ENCODE measurements at places on chromosomes 12 and 14.

- no peak for DNase-seq
Measured at GRCh38 chr12:107369679-107370078, 276.3 kb upstream of the CRY1 start.

- no peak for DNase-seq
Measured at GRCh38 chr12:10559244-10559643, 53.6 kb downstream of the EIF2S3B start.

GRCh38 chr14:67446371-67447032 is 34.5 kb upstream of the PLEK2 start:
- no peak for DNase-seq

DNA sequence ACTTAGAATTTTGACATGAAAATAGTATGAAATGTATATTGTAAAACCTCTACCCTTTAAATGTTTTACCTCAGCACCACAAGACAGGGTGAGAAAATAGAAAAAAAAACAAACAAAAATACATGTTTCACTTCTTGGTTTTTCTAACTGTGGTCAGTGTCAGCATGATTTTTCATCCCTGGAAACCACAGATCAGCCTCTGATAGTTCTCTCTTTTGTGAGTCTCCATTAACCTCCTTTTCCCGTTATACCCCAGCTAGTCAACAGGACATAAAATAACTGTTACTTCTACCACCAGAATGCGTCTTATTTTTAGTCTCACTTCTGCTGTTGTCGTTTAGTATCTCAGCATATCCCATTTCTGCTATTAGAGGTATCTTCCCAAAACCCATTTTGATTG is 48.3 kb upstream of the KCNMB4 start:
- DNase-seq = no peak

- DNase-seq = no peak
Measured at GRCh38 chr14:90299408-90299807, 32.3 kb downstream of the NRDE2 start.

DNA sequence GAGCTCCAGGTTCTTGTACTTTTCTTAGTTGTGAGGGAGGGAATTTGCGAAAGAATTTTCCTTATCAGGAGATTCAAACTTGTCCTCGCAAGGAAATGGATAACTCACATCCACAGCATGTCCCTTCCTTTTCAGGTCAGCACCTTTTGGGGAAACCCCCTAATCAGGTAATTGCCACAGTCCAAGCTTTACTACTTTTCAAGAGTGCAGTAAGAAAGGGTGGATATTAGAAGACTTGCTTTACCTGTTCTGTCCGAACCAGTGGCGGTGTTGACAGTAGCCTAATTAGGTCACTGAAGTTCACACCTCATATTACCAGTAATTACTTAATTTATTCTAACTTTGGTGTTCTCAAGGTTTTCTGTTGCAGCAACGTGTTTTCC is 6.7 kb upstream of the C12orf50 start:
- DNase-seq = no peak

DNA sequence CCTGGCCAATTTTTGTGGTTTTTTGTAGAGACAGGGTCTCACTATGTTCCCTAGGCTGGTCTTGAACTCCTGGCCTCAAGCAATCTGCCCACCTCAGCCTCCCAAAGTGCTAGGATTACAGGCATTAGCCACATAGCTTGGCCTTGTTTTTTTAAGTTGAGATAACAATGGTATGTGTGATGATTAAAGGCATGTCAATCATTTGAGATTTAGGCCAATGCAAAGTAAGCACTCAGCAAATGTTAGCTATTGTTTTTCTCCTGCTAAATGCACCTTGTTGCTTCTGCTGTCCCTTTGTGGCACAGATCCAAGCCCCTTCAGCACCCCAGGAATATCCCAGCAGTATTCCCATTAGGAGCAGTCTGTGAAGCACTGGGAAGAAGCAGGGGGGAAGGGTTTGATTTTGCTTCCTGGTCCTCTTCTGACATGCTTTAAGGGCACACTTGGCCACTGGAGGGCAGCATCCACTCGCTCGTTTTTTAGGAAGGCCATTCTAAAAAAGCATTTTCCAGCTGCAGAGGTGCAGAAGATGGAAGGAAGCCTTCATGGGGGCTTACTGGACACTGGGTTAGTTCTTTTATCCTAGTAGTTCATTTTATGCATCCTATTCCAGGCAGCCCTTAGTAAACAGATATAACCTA is 70.2 kb upstream of the ZFP36L1 start:
- DNase-seq = peak; percentile 75

GRCh38 chr12:58995666-58996363 is 75.5 kb upstream of the LRIG3 start:
- DNase-seq = no peak

DNA sequence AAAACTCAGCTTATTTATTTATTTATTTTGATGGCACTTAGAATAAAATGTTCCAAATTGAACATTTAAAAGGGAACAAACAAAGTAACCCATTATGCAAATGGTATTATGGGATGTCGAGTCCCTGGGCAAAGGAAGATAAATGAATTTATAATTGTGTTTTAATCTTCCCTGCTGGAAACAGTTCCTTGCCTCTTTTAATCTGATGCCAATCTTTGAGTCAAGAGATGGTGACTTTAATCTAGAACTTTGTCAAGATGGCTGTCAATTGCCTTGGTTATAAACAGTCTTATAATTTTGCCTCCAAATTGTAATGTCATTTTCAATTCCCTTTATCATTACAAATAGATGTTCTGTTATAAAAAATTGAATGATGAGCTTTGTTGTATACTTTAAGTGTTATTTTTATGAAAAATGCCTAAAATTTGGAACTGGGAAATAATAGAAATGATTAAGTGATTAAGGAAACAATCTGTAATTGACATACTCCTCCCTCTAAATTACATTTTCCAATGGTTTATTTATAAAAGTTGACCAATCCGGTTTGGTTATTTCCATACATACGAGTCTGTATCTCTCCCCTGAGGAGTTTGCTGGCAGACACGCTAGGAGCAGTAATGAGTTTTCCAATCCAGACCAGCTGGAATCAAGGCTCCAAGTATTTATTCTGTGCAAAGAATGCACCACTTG is 134.9 kb upstream of the FRMD6 start:
- peak; percentile 59 for DNase-seq

DNA sequence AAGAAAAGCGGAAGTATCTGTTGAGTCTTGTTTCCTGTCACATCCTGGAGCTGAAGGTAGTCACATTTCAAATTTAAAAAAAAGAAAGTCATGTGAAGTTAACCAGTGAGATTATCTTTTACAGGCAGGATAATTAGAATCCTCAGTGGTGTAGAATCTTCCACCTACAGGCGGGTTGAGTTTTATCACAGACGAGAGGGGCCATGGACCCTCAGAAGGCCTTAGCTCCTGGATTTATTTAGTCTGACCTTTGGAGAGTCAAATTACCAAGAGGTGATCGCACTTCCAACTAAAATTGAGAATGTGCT is 13.0 kb upstream of the GNG2 start:
- DNase-seq = no peak

- DNase-seq = peak; percentile 73
Measured at GRCh38 chr12:84508851-84509260, 403.7 kb downstream of the SLC6A15 start.

DNA sequence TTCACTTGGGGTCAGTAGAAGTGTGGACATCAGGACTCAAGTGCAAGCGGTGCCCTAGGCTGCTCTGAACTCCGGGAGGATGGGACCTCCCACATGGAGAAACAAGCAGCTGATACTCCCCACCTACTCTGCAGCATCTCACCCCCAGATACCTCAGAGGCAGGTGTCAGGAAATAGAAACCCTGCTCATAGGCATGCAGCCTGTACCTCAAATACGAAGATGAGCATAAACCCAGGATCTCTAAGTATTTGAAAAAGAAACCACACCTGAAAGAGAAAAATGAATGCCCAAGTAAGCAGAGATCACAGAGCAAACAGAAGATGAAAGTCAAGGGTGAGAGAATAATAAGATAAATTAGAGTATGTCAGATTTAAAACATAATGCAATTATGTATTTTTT is 75.6 kb upstream of the WSCD2 start:
- DNase-seq = no peak

DNA sequence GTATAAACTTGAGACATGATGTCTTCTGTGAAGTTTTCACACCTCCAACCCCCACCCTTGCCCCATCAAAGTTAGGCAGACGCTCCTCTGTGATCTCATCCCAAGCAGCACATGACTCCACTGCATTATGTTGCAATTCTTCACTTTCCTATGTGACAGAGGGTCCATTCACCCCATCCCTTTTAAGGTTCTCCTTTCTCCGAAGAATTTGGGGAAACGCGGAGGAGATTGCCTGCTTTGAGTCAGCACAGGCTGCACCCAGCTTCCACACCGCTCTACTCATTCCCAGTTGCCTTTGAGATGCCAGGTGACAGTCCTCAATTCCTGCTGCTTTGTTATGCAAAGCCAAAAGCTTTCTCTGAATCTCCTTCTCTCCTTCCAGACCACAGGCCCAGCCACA is 61.8 kb downstream of the PHLDA1 start:
- DNase-seq = peak; percentile 41

DNA sequence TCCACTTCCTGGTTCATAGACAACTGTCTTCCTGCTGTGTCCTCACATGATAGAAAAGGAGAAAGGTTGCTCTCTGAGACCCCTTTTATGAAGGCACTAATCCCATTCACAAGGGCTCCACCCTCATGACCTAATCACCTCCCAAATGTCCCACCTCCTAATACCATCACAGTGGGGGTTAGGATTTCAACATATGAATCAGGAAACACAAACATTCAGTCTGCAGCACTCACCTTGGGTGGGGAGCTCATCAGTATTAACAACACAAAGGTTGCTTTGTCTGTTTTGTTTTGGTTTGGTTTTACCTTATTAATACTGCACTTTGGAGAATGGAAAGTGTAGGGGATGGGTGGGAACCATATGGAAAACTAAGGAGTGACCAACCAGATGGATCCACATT is 10.5 kb upstream of the SMCO2 start:
- DNase-seq = no peak

- no peak for DNase-seq
Measured at GRCh38 chr14:89959853-89960445, 4.2 kb downstream of the TDP1 start.

DNA sequence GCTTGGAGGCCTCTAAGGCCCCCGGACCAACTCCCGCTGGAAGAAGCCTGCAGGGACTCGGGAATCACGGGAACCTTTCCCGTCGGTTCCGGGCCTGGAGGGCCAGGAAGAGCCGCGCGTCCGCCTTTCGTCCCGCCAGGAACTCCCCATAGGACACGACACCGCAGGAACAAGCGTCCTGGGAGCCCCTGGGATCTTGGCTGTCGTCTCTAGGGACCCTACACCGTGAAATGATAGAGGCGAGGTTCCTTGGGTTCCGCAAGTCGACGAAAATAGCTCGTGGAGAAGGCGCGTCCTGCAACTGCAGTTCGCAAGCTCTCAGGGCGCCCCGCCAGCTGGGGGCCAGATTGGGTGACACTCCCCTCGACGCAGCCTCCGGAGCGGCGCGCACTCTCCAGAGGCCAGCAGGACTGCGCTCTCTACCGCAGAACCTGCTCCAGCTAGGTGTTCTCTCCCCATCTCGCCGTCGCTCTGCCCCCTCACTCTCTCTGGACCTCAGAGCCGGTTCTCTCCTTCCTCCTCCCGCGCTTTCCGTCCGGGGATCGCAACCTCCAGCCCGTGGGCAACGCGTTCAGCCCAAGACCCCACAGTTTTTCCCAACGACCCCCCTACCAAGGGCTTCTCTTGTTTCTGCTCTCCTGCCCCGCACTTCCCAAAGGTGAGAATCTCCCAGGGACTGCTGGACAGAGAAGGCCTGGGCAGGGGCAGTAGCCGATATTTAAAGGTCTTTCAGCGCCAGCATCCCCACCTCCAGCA is 776 bp downstream of the BMP4 start:
- DNase-seq = no peak

DNA sequence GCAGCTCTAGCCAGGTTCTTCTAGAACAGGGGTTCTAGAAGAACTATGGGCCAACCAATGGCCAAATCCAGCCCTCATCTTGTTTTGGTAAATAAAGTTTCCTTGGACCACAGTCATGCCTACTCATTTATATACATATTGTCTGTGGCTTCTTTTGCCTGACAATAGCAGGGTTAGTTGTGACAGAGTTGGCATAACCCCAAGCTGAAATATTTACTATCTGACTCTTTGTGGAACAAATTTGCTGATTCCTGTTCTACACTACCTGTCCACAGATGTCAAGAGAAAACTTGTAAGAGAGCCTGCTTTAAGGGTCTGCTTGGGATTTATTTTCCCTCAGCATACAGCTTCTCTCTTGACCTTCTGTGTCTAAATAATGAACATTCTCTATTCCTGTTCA is 289.0 kb downstream of the KSR2 start:
- DNase-seq = peak; percentile 72

GRCh38 chr14:62428429-62429203 is 616.6 kb downstream of the KCNH5 start:
- peak; percentile 1 for DNase-seq

DNA sequence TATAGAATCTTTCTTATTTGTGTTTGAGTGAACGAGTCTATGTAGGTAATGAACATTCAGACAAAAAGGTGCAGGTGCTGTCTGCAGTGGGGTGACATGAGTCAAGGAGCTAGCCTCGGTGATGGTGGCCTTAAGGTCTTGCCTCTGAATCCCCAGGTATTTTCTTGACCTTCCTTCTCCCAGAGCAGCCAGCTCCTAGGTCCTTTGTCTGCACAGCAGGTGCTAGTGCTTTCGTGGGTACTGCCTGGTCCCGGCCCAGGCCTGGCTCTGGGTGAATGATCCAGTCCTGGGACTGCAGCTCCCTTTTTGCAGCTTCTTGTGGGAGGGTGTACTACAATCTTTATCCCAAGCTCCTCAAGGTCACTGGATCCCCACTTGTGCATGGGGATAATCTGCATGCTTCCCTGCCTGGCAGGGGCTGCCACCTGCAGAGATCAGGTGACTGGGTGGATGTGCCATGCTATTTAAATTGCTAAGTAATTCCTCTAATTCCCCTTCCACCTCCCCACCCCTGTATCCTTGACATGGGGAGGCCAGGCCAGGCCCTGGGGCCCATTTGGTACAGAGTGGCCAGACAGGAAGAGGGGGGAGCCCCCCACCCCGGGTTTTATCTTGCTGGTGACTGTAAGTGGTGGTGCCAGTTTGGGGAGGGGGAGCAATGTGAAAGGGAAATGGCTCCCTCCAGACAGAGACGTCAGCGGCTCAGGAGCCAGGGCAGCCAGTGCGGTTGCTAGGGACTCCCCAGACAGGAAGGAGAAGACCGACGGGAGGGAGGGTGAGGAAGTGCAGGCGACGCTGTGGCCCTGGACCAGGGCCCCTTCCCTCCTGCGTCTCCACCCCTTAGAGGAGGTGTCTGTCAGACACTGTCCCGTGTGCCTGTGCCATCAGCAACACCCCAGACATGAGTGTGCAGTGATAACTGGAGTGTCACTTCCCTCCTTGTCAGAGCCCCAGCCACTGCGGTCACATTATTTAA is 6.7 kb downstream of the VASH1 start:
- no peak for DNase-seq

All from AG10803 (cell line).